ENCODE measurements at places on chromosomes 11 and 22.
A peak's percentile ranks its signal among the peaks of the same experiment; 100 is the strongest.

DNA sequence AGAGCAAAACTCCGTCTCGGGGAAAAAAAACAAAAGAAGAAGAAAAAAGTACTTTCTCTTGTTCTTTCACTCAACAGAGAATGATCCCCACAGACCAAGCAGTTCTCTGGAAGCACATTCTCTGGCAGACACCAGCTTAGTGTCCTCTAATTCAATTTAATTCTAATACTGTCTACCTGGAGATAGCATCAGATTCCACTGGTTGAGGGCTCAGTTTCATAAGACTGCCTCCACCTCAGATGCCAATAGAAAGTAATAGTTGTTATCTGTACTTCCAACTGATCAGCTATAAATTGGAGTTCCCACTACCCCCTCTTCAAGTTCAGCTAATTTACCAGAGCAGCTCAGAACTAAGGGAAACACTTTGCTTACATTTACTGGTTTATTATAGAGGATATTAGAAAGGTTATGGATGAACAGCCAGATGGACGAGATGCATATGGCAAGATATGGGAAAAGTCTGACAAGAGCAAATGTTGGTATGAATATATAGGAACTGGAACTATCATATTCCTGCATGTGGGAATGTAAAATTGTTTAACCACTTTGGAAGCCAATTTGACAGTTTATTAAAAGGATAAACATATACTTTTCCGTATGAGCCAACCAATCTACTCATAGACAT, 64.3 kb downstream of the TMEM135 start:
- DNase-seq = no peak

- no peak for DNase-seq
Measured at GRCh38 chr22:43036282-43036829, 21.4 kb upstream of the PACSIN2 start.

- peak; percentile 61 for DNase-seq
Measured at GRCh38 chr11:62545437-62546243, 966 bp downstream of the AHNAK start.

DNA sequence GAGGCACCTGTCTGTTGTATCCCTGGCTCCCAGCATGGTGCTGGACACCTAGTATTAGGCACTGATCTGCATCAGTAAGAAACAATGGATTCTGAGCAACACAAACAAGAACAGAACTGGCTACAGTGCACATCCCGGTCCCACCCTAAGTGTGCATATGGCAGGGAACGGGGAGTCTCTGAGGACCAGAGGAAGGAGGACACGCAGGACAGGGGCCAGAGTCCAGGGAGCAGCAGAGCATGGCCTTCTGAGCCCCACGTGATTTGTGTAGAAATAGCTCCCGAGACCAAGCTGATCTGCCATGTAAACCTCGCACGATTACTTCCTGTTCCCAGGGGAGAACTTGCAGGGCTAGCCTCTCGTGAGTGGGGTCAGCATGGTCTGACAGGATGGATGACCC, 12.7 kb upstream of the SNX32 start:
- no peak for DNase-seq

- DNase-seq = no peak
Measured at GRCh38 chr22:42696331-42696967, 24.2 kb downstream of the A4GALT start.

- DNase-seq = peak; percentile 89
Measured at GRCh38 chr22:22357024-22357883, 112.7 kb downstream of the VPREB1 start.
